ENCODE measurements at places on chromosomes 6 and 20.

- DNase-seq, result no peak
- peak overlapping the region; percentile 32 for H3K27ac ChIP-seq
Measured at GRCh38 chr6:53282741-53283140, 66.0 kb downstream of the ELOVL5 start.

GRCh38 chr6:77619114-77619513 is 33.7 kb upstream of the MEI4 start:
- DNase-seq, result no peak
- H3K27ac ChIP-seq, result no peak overlapping the region
- no peaks in the 10 kb centered on the region for H3K36me3 ChIP-seq
- H3K27me3 ChIP-seq, result no peaks in the 10 kb centered on the region

DNA sequence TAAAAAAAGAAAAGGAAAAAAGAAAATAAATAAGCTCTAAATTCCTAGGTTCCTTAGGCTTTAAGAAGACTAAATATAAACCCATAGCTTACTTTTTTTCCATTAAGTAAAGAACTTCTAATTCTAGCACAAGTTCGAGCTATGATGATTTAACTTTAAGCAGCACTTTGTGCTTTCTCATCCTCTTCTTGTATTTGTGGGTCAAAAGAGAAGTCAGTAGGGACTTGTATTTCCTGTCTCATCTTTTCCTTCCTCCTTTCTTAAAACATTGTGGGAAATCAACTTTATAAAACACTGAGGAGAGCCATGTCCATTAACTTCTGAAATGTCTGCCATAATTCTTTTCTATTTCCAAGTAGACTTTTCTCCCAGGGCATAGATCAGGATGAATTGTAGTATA is 637.7 kb upstream of the CITED2 start:
- no peak for DNase-seq
- no peak overlapping the region for H3K27ac ChIP-seq
- H3K4me1 ChIP-seq, result no peaks in the 10 kb centered on the region
- no peak overlapping the region for H3K4me3 ChIP-seq

DNA sequence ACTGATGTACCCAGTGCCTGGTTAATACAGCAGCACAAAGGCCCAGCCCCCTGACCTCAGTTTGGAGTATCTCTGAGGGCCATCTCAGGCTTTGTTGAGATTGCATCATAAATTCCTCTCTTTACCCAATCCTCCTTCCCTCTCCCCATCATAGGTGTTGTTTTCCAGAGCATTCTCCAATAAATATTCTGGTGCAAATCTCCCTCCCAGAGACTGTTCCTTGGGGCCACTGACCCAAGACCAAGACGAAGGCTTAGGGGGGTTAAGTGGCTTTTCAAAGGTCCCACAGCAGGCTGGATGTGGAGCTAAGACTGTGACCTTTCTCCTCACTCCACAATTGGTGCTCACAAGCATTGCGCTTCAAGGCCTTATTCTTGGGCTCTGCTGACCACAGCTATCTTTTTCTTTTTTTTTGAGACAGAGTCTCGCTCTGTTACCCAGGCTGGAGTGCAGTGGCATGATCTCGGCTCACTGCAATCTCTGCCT is 72.4 kb upstream of the ZMYND8 start:
- no peaks in the 10 kb centered on the region for H3K36me3 ChIP-seq
- H3K4me3 ChIP-seq, result no peak overlapping the region
- no peaks in the 10 kb centered on the region for H3K27me3 ChIP-seq
- no peak overlapping the region for H3K27ac ChIP-seq
- no peak for DNase-seq
- no peaks in the 10 kb centered on the region for H3K4me1 ChIP-seq

GRCh38 chr20:50344232-50345071 is 153.8 kb downstream of the CEBPB start:
- DNase-seq, result no peak
- H3K36me3 ChIP-seq, result no peaks in the 10 kb centered on the region
- H3K27ac ChIP-seq, result no peak overlapping the region

GRCh38 chr6:131036143-131036542 is 26.9 kb downstream of the EPB41L2 start:
- H3K4me1 ChIP-seq, result peaks cover 4% of the 10 kb centered on the region
- no peak for DNase-seq
- no peak overlapping the region for H3K4me3 ChIP-seq
- H3K36me3 ChIP-seq, result no peaks in the 10 kb centered on the region
- no peaks in the 10 kb centered on the region for H3K27me3 ChIP-seq

Measured in uterus (tissue), 4 donors.